Activated CD8-positive, alpha-beta memory T cell treated with anti-CD3 and anti-CD28 coated beads for 1 hour (primary cell): ENCODE measurements at places on chromosomes 5 and 9.

DNA sequence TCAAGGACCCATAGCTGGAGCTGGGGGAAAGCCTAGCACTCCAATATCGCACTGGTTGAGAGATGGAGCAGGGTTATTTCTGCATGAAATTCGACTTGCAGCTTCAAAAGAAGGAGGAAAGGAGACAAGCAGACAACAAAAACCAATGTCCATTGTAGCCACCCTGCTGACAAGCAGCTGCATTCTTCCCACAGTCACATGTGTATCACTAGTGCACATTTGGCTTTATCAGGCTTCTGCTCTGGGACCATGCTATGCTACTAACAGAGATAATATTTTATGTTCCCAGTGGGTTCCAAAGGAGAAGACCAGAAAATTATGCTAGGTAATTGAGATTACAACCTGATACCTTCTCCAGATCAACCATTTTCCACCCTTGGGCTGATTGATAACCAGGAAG is 59.7 kb downstream of the MFAP3 start:
- DNase-seq, result no peak

- DNase-seq, result no peak
Measured at GRCh38 chr5:33372721-33373472, 67.9 kb upstream of the TARS1 start.

GRCh38 chr9:21684231-21684630 is 118.2 kb upstream of the MTAP start:
- no peak for DNase-seq

DNA sequence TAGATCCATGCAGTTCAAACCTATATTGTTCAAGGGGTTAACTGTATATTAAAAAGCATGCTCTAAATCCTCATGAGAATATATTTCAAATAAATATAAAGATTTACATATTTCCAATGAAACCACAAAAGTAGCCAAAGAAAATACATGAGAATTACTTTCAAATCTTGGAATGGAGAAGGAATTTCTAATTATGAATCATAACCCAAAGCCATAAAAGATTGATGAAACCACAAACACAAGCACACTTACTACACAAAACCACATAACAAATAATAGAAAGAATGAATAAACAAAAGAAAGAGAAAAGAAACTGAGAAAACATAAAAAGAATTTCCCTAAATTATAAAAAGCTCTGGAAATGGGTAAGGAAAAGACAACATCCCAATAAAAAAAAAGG is 16.0 kb downstream of the ERP44 start:
- no peak for DNase-seq

DNA sequence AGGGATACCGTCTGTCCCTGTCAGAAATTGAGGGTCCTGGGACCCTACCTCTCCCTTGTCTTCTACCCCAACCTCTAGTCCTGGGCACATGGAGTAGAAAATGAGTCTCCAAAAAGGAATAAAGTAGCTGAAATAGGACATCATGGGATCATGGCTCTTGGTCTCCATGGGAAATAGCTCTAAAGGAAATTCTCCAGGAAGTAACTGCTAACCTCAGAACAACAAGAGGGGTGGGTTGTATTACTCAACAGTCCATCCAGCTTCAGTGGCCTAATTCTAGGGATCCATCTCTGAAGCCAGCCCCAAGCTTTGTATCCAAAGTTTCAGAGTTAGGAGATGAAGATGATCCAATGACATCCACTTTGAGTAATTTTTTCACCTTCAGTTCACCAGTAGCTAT is 11.0 kb upstream of the RUSC2 start:
- no peak for DNase-seq

- no peak for DNase-seq
Measured at GRCh38 chr5:148799737-148800527, 26.5 kb upstream of the ADRB2 start.

DNA sequence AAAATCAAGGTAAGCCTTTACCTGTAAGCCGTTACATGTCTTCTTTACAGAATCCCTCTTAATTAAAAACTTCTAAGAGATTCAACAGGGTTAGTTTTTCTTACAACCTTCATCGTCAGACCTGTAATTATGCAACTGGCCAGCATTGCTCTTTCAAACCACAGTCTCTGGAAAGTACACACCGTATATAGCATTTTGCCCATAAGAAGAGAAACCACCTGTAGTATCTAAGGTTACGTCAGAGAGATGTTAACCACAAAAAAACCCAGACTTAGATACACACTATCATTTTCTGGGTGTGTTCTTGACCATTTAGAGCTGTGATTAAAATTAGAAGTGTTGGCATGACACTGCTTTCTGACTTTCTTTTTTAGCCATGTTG is 140.0 kb downstream of the MUSK start:
- DNase-seq, result no peak
